AG04450 (cell line): ENCODE measurements at places on chromosomes 13 and 19.

DNA sequence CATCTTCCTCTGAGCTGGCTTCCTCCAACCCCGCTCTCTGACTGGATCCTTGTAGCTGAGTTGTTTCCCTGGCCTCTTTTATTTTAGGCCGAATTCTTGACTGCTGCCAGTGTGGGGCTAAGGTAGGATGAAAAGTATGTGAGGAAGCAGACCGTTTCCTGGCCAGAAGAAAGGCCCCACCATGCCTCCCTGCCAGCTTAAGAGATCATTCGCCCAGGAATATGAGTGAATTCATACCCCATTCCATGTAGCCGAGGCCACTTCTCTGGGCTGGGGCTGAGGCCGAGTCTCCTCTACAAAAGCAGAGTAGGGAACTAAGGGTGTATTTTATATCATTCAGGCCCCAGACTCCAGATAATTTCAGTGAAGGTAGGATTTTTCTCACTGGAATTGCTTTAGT is 32.3 kb downstream of the NFIX start:
- DNase-seq, result no peak

DNA sequence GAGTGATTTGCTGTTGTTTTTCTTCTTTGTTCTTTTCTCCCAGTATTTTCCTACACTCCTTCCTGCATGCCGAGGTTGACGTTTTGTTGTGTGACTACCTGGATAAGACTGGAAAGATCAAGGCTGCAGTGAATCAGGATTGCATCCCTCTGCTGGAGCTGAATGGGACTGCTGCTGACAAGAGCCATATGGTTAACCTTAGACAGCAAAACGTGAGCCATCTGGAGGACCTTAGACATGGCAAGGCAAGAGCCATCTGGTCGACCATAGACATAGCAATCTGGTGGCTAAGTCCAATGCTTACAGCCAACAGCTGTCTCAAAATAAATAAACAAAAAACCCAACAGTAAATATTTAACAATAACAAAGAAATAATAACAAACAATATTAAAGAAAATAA is 42.6 kb upstream of the ZNF91 start:
- no peak for DNase-seq

DNA sequence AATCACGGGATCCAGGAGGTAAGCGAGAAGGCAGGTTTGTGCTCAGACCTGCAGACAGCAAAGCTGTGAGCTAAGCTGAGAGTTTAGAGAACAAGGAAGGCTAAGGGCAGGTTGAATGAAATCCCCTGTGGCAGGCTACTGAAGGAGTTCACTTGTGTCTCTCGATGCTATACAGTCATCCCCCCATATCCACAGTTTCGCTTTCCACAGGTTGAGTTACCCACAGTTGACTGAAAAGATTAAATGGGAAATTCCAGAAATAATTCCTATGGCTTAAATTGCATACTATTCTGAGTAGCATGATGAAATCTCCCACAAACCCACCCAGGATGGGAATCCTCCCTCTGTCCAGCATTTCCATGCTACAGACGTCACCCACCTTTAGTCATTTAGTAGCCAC is 49.6 kb downstream of the ABCC4 start:
- no peak for DNase-seq

DNA sequence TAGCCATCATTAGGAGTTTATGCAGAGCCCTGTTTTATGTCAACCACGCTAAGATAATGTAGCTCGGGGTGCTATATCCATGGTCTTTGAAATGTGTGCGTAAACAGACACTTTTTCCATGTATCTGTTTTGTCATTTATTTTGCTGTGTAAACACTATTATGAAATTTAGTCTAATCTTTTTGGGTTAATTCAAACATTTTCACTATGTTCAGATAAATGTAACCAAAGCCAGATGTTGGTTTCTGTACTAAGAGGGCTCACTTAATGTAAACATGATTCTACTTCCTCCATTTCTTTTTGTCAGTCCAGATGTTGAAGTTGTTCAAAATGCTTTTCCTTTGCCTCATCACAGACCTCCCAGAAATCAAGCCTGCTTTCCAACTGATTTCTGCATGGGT is 499.5 kb upstream of the GPC6 start:
- DNase-seq, result no peak

DNA sequence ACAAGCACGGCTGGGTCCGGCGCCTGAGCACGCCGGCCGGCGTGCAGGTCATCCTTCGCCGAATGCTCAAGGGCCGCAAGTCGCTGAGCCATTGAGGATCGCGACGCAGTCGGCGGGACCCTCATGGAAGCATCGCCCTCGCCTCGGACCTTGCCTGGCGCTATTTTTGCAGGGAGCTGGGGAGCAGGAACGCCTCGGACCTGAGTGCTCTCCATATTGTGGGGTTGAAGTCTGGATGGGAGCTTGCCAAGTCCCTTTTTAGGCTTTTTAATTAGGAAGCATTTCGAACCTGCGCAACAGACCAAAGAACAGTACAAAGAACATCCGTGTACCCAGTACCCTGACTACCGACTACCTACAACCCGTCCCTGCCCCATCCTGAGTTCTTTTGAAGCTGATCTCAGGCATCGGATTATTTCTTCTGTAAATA is 628 bp downstream of the MRPL34 start:
- DNase-seq, result no peak

DNA sequence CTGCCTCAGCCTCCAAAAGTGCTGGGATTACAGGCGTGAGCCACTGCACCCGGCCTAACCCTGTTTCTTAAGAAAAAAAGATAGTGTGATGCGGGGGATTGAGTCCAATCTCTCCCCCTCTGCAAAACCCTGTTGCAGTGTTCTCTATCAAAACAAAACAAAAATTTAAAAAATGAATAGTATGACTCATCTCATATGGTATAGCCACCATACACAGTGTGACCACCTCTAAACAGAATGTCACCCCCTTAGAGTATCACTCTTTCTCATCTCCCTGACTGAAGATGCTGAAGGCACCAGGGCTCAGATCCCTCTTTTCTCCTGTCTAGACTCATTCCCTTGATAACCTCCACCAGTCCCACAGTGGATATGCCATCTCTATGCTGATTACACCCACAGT is 6.8 kb upstream of the ERF start:
- no peak for DNase-seq

DNA sequence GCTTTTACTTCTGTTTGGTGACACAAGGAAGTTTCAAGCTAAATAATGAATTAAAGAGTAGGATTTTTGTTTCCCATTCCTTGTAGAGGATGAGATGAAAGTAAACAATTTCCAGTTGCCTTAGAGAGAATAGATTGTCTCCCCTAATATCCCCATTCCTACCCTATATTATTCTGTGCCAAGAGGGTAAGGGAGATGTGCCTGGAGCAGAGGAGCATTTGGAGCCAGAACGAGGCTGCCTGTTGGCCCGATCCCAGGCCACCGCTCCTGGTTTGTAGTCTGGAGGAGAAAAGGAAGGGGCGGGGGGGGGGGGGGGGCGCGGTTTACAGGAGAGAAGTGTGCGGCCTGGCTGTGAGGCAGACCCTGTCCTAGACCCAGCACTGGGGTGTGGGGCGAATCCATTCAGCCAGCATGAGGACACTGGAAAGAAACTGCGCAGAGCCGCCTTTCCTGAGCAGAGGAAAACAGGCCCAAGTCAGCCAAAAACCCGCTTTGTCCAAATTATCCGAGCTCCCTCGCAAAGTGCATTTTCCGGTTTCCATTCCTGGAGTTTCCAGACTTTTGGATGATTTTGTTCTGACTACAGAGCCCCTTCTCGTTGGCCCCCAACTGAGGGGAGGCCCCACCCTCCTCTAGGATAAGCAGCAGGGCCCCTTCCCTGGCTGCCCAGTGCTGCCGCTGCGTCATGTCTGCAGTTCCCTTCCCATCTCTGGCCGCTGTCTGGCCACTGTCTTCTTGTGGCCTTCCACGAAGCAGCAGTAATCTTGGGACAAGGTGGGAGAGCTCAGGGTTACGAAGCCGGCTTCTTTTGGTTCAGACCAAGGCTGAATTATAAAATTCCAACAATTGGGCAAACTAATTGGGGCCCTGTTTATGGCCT is 23.0 kb downstream of the NFIX start:
- no peak for DNase-seq

- DNase-seq, result no peak
Observed at GRCh38 chr13:93554514-93554913, 327.9 kb downstream of the GPC6 start.

- no peak for DNase-seq
Observed at GRCh38 chr19:52494518-52494917, 33.0 kb upstream of the ZNF808 start.

DNA sequence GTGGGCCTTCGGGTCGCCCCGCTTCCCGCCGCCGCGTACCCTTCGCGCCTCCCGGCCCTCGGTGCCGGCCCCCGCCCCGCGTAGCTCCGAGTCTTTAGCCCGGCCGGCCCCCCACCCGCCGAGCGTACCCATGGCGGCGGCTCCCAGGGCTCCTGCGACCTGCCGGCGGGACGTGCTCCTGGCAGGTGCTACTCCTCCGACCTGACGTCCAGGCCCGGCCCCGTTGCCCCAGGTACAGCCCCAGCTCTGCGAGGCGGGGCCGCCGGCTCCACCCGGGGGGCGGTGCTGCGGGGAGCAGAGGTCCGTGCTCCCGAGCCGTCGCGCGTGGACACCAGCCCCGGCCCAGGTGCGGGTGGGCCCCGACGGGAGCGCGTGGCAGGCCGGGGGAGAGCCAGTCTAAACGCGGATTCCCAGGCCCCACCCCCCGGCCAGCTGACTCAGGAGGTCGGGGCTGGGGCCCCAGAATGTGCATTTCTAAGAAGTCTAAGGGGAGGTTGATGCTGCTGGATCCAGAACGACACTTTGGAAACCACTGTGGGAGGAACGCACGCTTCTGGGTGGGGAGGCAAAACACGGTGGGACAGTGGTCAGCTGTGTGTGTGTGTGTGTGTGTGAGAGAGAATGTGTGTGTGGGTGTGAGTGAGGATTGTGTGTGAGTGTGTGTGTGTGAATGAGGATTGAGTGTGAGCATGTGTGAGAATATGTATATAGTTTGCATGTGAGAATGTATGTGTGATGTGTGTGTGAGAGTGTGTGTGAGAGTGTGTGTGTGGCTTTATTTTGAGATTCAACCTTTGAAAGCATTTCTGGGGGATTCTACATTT is at the start of gene SLC15A1:
Gene SLC15A1, minus strand, starts transcription at position 206 of the 824 bp plus-strand sequence. Its CDS starts 74 bp downstream, at position 132.
- no peak for DNase-seq

DNA sequence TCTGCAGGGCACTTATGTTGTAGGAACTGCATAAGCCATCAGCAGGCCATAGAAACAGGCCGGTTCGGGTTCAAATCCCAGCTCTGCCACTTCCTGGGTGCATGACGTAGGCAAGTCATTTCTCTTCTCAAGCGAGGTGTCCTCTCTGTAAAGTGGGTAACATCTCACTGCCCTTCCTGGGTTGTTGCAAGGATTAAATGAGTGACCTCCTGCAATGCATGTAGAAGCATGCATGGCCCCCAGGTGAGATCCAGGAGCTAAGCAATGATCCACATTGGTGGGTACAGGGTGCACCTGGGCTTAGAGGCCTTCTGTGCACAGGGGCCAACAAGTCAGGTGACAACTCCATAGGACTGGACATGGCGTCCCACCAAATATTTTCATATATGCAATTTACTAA is 13.8 kb downstream of the PHLDB3 start:
- DNase-seq, result no peak

GRCh38 chr13:61857198-61857597 is 441.5 kb upstream of the PCDH20 start:
- no peak for DNase-seq

GRCh38 chr13:23709536-23709935 is 139.3 kb downstream of the TNFRSF19 start:
- DNase-seq, result no peak

- no peak for DNase-seq
Observed at GRCh38 chr19:8343483-8343844, 402 bp upstream of the KANK3 start.

DNA sequence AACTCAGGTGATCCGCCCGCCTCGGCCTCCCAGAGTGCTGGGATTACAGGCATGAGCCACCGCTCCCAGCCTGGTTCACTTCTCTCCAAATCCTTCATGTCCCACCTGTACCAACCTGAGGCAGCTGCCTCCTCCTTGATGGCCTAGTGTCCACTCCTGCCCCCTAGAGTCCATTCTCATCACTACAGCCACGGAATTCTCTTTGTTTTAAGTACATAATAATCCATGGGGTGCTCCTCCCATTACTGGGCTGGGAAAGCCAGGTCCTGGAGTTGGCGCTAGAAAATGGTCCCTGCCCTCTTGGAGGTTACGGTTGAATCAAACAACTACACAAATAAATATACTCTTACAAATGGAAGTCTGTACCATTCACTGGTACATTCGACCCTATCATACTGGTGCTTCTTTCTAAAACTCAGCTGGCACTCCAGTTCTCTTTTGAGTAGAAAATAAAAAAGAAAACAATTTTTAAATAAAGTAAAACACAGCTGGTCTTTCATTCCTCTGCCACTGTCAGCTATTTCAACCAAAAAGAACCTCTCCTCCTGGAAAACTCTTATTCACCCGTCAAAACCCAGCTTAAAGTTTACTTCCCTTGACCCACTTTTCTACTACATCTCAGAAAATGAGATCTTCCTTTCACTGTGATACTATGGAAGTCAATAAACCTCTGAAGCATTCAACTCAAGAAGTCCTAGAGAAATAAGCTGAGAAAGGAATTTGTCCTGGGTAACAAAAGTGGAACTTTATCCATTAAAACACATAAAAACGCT is 22.4 kb upstream of the ARHGEF18 start:
- DNase-seq, result no peak

GRCh38 chr13:112725346-112726015 is 35.6 kb downstream of the ATP11A start:
- DNase-seq, result no peak

GRCh38 chr19:1269065-1269477 is at the start of gene CIRBP:
Gene CIRBP (plus strand): TSS chr19:1269332. CDS start chr19:1270934, 1,602 bp downstream.
- peak; percentile 98 for DNase-seq

DNA sequence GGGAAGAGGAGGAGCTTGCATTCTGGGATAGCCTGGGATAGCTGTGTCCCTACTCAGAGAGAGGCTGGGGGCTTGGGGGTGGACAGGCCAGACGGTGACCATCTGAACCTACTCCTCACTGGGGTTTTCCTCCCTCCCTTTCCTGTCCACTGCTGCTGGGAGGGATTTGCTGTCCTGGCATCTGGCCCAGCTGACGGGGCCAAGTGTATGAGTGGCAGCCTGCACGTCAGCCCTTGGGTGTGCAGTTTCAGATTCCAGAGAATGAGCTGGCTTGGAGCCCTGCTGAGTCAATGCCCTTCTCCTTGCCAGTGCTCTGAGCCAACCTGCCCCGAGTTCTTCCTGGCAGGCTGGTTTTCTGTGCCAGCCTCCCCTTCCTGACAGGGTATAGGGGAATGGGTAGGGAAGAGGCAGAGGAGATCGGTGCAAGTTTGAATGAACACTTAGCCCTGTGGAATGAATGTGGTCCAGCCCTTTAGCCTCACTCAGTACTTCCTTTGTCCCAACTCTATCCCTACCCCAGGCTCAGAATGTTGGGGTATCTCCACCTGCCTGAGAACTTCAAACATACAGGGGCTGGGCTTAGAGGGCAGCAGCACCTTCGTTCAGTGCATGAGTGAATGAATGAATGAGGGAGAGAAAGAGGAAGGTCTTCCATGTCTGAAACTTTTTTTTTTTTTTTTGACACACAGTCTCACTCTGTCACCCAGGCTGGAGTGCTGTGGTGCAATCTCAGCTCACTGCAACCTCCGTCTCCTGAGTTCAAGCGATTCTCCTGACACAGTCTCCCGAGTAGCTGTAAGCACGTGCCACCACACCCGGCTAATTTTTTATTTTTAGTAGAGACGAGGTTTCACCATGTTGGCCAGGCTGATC is 1.8 kb upstream of the ANGPTL4 start:
- peak; percentile 94 for DNase-seq
